SW480 (cell line): ENCODE measurements at places on chromosomes 2 and 18.
A peak's percentile ranks its signal among the peaks of the same experiment; 100 is the strongest.

DNA sequence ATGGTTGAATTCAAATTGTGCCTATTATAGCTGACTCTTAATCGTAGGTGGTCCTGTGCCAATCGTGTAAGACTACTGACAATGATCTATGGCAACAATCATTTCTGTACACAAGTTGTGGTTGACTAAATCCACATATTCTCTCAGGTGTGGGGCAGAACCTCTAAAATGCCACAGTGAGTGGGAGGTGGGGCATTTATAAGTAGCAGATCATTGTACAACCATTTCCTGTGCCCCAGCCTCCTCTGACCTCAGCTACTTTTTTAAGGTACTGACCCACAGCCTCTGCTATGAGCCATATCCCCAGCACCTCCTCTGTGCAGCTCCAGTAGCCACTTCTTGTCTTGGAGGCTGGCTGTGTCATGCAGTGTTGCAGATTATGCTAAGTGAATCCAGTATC is 48.6 kb upstream of the RAPH1 start:
- peak; percentile 46 for DNase-seq

DNA sequence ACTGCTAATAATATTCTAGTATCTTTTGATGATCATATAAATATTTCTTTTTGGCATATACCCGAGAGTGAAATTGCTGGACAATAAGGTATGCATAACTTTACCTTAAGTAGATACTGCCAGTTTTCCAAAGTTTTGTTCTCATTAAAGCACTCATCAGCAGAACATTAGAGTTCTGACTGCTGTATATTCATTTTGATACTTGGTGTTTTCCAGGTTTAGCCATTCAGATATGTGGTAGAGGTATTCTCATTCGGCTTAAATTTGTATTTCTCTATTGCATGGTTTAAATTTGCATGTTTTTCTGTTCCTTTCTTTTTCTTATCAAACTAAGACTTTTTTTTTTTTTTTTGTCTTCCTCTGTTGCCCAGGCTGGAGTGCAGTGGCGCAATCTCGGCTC is 18.2 kb downstream of the CYBRD1 start:
- no peak for DNase-seq

- DNase-seq, result no peak
Observed at GRCh38 chr18:47795434-47795814, 135.0 kb downstream of the SMAD2 start.

DNA sequence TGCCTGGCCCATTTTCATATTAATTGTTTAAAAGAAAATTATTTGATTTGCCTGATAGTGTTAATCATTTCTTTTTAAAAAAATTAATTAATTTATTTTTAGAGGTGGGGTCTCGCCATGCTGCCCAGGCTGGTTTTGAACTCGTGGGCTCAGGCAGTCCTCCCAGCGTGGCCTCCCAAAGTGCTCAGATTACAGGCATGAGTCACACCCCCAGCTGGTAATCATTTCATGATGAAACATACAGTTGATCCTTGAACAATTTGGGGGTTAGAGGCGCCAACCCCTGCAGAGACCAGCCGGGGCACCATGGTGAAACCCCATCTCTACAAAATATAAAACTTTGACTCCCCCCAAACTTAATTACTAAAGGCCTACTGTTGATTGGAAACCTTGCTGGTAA is 7.9 kb downstream of the GPN1 start:
- no peak for DNase-seq

DNA sequence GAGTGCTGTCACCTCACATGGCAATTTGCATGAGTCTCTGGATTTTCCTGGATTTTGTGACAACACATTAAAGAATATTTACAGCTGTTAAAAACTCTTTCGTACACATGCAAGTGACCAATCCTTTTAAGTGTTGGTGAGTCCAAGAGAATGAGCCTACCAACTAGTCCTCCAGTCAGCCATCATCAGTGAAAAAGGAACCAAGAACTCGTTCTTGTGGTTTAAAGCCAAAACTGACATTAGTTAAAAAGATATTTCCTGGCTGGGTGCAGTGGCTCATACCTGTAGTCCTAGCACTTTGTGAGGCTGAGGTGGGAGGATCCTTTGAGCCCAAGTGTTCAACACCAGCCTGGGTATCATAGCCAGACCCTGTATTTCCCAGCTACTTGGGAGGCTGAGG is 215.4 kb upstream of the ITGA4 start:
- no peak for DNase-seq

DNA sequence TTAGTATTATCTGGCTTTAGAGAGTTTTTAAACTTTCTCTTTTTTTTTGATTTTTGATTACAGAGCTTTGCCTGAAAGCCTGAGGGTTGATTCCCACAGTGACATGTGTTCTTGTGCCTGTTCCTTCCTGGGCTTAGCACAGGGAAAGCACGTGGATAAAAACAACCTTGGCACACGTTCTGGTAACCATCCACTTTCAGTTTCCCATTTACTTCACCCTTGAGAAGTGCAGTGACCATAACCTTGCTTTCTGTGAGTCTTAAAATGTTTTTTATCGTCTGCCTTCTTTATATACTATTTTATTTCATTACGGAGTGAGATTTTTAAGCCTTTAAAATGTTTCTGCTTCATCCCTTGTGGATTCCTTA is 11.5 kb downstream of the CD226 start:
- no peak for DNase-seq

DNA sequence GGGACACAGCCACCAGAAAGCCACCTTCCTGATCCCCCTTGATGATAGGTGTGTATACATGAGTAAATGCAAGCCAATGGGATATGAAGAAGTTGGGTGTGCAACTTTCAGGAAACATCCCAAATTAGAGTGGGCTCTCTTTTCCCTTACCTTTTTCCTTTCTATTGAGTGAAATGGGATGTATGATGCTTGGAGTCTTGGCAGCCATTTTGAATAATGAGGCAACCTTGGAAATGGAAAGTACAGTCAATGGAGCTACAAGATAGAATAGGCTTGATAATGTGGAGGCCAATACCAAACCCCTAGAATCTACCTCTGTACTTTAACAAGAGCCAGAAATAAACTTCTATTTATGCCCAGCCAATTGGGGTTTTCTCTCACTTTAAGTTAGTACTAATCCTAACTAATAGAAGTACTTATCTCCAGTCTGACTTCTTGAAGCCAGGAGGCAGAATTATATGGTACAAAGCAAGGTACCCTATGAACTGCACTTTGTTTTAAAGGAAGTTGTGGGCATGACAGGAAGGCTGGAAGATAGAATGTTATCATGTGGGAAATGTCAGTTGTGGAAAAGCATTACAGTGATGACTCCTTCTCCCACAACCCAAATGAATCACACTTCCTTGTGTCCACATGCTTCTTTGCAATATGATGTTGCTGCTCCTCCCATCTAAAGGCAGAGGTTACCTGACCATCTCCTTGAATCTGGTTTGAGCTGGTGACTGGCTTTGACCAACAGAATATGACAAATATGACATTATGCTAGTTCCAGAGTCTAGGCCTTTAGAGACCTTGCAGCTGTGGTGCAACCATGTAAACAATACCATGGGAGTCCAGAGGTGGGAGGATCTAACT is 12.9 kb upstream of the NABP1 start:
- DNase-seq, result no peak

DNA sequence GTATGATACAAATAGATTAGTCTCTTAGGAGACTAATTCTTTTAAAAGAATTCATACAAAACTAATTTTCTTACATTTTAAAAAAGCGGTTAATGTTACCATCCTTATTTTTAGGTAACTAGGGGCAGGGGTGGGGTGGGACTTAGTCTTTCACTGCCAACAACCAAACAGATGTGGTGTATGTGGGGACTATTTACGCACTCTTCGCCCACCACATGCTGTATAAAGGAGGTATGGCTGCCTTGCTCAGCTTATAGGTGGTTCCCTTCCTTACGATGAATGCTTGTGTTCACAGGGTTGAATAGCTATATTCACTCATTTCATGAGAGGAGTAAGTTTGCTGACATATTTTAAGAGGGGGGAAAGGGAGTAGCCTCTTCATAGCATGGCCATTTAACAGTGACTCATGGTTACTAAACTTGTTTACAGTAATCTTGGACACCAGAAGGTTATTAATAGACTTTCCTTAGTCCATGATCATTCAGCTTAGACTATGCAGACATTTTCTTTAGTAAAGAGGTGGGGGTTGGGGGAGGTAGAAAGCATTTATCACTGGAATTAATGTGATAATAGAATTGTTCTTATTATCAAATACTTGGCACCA is 61.8 kb downstream of the CAB39 start:
- DNase-seq, result no peak

GRCh38 chr2:128413718-128414341 is 95.2 kb upstream of the HS6ST1 start:
- DNase-seq, result no peak

- peak; percentile 47 for DNase-seq
Observed at GRCh38 chr18:78074400-78075020, 824.9 kb downstream of the GALR1 start.

GRCh38 chr18:62505669-62506494 is 16.9 kb upstream of the ZCCHC2 start:
- DNase-seq, result no peak

GRCh38 chr18:73900106-73900835 is 247.4 kb downstream of the FBXO15 start:
- DNase-seq, result no peak
